ENCODE measurements at places on chromosomes 5 and 9.

GRCh38 chr9:130858739-130859705, 24.0 kb downstream of the ABL1 start:
- no peak for DNase-seq

GRCh38 chr5:56816546-56817081, 1.3 kb downstream of the MAP3K1 start:
- DNase-seq = no peak

- DNase-seq = no peak
Observed at GRCh38 chr5:88675168-88675707, 207.7 kb downstream of the MEF2C start.

- no peak for DNase-seq
Observed at GRCh38 chr9:98057138-98057799, 737 bp downstream of the NANS start.

DNA sequence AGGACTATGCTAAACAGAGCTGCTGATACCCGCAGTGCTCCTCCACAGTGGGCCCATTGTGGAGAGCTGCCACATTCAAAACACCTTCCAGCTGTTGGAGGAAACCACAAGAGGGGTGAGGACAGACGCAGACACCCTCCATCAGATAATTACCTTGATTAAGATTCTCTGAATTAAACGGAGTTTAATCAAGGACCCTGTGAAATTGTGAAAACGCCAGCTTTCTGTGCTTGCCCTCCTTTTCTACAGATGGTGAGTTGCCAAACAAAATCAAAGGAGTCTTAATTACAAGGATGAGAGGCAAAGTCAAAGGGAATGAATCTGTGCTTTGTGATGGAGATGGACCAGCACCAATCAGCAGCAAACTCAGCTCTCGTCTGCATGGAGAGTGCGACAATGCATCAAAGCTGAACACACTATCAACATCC, 596.1 kb downstream of the ELAVL2 start:
- DNase-seq = no peak

- DNase-seq = no peak
Observed at GRCh38 chr5:159333545-159333925, 3.2 kb upstream of the IL12B start.

DNA sequence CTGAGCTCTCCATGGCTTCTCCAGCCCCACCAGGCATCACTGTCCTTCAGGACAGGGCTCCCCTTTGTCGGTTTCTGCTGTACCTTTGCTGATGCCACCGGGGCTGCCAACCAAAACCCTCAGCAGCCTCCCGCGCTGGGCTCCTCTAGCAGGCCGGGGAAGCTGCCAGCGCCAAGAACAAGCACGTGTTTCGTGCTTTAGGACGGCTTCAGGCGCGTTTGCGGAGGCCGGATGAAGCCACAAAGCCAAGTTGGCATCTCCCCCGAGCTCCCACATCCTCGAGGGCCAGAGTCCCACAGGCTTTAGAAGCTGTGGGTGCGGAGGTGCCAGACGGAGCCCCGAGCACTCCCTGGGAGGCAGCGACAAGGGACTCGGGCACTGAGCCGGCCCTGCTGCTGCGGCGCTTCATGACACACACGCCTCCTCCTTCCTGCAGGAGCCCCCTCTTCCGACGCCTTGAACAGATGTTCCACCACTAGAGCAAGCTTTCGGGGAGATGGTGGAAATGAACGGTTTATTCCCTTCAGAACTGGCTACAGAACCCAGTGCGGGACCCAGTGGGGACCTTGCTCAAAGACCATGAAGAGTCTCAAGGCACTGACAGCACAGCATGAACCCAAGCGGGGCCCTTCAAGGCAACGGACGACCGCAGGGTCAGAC, 36.7 kb downstream of the SARDH start:
- DNase-seq = no peak

- DNase-seq = no peak
Observed at GRCh38 chr5:161790926-161791325, 57.0 kb upstream of the GABRA1 start.

DNA sequence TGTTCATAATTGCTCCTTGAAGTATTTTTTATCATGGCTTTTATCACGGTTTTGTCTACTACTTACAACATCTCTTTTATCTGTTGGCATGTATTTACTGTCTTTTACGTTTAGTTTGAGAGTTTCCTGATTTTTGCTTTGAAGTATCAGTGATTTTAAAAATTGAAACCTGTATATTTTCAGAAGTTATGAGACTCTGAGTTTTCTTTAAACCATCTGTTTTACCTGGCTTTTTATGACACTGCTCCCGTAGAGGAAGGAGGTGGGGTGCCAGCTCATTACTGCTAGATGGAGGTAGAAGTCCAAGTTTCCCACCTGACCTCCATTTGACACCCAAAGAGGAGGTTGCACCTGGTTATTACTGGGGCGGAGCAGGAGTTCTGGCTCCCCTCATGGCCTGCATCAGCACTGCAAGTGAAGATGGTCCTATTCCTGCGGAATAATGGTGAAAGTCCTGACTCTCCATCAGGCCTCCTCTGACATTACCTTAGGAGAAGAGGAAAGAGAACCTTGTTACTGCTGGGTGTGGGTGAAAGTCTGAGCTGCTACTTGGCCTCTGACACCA, 10.0 kb upstream of the ZNF131 start:
- no peak for DNase-seq

DNA sequence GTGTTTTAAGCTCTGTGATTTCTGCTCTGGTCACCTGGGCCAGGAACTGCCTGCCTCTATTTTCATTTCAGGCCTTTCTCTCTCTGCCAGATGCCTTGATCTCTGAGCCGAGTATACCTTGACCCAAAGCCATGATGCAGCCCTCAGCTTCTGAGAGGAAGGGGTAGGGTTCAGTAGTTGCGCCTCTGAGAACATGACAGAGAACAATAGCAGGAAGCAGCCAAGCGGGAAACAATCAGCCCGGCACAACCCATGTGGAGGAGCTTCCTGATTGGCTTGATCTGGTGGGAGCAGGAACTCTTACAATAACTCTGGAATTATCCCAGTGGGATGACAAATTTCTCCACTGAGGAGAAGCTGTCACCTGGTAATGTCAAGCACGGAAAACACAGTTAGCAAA, 127.4 kb downstream of the PALM2AKAP2 start:
- DNase-seq = no peak

GRCh38 chr5:34695275-34696027, 39.3 kb downstream of the RAI14 start:
- no peak for DNase-seq

GRCh38 chr5:129477532-129477931, 17.4 kb downstream of the ADAMTS19 start:
- no peak for DNase-seq

DNA sequence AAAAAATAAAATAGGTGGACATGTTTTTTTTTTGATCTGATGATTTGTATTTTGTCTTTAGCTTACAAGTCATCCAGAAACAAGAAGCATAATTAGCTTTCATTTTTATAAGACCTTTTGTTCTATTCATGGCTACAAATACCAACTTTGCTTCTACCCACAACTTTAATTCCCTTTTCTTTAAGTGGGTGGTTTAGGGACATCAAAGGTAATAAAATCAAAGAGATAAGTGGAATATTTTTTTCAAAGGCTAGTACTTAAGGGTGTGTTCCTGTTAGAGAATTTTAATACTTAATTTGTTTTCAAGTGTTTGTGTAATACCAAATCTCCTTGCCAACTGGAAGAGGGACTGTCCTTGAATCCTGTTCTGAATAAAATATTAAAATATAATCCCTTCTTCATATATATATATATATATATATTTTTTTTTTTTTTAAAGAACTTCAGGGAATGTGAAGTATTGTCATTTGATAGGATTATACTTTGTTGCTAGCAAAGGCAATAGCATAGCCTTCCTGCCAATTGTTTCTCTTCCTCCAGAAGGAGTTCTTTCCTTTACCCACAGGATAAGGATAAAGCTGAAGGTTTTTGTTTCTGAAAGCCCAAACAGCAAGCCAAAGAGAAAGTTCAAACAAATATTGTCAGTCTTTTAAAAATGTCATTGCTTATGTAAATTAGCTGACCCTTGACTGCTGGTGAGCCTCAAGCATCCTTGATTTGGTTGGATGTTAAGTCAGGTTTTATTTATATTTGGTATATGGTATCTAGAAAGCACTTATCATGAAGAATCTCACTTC, 108.9 kb downstream of the PAM start:
- no peak for DNase-seq

- DNase-seq = no peak
Observed at GRCh38 chr5:110439296-110439695, 287.2 kb downstream of the TMEM232 start.

DNA sequence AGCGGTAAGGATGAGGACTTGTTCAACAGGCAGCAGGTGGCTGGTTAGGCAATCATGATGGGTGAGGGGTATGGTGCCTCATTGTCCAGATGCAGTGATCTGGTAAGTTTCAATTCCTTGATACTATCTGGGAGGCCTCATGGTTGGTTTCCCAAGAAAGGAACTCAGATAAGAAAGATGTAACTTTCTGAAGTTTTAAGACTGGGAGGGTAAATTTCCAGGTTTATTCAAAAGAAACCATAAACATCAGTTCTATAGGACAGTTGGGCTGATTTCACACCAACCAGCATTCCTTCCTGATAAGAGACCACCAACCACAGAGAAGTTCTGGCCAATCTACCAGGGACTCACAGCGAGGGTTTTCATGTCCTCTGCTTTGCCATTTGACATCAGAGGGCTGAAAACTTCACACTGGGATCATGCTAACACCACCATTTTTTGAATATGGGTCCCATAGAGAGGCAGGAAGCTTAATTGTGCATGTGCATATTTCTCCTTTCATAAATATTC, 773 bp upstream of the AGGF1 start:
- no peak for DNase-seq

GRCh38 chr5:133262690-133263089, 210.9 kb downstream of the HSPA4 start:
- DNase-seq = no peak

DNA sequence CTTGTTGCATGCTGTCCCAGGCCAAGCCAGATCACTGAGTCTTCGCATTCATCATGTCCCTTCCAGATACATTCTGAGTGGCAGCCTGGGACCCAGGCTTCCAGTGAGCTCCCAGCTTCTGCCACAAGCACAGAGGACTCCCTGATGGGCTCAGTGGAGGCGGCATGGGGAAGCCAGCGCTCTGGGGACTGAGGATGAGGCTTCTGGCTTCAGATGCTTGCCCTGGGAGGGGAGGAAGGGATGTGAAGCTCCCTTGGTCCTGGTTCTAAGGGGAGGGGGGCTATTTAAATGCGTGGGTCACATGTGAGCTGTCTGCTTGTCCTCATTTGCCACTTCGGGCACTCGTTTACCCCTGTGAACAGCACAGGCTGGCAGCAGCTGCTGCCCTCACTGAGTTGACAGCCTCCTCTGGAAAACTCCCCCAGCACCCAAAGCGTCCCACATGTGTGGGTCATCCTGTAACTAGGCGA, 174.0 kb downstream of the NR3C1 start:
- DNase-seq = no peak

DNA sequence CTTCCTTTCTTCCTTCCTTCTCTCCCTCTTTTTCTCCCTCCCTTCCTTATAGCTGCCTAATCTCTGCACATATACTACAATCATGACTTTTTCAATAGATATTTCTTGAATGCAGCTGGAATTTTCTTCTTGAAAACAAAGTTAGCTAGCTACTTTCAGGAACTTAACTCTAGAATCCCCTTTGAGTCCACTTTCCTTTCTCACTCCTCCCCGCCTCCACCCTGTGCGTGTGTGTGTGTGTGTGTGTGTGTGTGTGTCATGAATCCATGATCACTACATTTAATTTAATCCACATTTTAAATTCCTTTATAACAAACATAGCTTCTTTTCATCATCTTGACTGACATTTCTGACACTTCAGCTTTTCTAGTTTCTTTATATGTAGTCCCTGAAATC, 167.5 kb upstream of the KLF9 start:
- no peak for DNase-seq

Data from NCI-H1417 treated with DMSO at 0.1 percent for 48 hours (cell line).